ENCODE measurements at places on chromosomes 13 and 19.
A peak's percentile ranks its signal among the peaks of the same experiment; 100 is the strongest.

DNA sequence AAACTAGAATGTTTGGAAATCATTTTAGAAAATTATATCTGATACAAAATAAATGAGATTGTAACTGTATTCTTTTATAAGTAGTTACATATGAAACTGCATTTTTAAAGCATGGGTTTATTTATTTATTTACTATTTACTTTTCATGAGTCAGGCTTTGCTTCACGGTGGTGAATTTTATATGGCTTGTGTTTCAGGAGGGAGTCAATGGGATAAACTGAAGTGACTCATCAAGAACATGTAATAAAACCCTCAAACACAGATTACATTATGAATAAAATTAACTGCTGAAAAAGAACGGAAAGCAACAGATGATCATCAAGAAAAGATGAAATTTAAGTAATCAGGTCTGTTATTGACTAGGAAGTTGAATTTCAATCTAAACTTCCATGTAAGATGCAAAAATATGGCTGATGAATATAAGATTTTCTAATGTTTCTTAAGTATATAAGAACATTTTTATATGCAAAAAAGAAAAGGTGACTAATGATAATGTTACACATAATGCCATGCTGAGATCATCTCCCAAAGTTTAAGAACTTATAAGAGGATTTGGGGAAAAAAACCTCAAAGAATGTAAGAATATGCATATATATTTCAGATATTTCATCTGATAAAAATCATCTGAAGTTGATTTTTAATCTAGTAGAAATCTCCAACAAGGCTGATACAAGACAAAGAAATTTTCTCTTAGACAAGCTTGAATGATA, 383.6 kb downstream of the SLITRK1 start:
- no peak for DNase-seq

GRCh38 chr19:17553256-17553655, 2.2 kb upstream of the COLGALT1 start:
- no peak for DNase-seq

DNA sequence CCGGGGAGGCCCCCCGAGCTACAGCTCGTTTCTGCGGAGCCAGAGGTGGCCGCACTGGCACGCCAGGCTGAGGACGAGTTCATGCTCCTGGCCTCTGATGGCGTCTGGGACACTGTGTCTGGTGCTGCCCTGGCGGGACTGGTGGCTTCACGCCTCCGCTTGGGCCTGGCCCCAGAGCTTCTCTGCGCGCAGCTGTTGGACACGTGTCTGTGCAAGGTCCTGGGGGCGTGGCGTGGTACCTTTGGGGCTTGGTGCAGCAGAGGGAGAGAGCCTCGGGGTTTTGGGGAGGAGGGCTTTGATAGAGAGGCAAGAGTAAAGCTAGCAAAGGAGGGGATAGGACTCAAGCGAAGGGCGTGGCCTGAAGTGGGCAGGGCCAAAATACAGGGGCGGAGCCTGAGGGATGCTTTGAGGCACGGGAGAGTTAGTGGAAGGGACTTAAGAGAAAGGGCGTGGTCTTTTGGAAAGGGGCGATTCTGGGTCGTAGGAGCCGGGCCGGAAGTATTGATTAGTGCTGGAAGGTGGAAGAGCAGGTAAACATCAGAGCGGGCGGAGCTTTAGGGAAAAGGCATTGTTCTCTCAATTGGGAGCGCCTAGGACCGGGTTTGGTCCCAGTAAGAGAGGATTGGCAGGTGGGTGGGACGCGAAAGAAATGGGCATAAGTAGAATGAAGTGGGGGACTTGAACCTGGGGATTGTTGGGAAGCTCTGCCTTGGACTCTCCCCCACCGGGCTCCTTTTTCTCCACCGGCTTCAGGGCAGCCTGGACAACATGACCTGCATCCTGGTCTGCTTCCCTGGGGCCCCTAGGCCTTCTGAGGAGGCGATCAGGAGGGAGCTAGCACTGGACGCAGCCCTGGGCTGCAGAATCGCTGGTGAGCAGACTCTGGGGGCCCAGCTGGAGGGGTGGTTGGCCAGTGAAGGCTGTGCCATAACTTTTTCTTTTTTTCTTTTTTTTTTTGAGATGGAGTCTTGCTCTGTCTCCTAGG, 1.2 kb downstream of the PPM1N start:
- no peak for DNase-seq

DNA sequence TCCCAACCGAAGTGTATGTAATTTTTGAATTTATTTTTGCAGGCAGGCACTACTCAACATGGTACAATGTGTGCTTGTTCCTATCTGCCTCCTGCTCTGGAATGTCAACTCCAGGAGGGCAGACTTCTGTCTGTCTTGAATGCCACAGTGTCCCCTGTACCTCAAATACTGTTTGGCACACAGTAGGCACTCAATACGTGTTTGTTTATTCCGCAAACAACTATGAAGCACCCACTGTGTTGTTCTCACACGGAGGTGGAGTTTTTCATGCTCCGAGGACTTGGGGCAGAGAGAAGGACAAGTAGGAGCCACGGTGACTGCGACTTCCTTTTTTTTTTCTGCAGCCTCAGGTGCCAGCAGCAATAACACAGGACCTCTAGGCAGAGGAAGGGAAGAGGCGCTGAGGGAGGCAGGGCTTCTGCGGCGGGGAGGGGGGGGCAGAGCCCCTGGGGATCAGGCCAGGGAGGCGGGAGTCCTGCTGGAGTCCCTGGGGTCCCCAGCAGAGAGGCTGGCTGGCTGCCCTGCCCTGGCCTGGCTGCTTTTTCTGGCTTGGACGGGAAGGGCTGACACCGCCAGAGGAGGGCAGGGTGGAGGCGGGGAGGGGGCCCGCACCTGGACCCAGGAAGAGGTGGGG, 29.3 kb upstream of the TNFAIP8L1 start:
- no peak for DNase-seq

DNA sequence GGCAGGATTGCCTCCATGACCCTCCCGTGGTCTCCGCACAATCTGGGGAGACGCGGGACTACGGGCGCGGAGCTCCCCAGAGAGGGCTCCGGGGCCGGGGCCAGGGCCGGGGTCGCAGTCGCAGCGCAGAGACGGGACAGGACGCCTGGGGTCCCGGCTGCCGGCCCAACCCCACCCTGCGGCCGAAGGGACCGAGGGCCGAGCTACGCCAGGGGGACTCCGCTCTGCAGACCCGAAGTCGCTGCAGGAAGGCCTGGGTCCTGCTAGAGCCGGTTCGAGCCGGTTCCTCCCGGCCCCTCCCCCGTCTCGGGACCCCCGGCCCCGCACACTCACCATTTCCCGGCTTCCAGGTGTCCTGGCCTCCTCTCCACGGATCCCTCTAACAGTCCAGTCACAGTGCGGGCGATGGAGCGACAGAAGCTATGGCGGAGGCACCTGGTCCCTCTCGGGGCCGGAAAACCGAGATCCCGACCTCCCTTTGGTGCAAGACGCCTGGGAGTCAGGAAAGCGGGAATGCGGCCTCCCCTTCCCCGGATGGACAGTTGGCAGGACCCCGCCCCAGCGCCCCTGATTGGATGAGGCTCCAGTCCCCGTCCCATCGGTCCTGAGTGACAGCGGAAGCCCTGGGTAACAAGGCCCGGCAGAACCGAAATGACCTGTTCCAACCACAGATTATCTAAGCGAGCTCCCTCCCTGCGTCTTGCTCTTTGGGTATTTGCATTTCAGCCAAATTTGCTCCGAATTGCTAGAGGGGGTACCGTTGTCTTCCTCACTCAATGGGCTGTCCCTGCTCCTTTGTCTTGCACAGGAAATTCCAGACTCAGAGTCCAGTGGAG, at the start of gene ZNF625:
TSS of gene ZNF625 (minus strand) at position 512 of the 836 bp plus-strand sequence. CDS start at position 336, 176 bp downstream.
- DNase-seq: peak; percentile 21

DNA sequence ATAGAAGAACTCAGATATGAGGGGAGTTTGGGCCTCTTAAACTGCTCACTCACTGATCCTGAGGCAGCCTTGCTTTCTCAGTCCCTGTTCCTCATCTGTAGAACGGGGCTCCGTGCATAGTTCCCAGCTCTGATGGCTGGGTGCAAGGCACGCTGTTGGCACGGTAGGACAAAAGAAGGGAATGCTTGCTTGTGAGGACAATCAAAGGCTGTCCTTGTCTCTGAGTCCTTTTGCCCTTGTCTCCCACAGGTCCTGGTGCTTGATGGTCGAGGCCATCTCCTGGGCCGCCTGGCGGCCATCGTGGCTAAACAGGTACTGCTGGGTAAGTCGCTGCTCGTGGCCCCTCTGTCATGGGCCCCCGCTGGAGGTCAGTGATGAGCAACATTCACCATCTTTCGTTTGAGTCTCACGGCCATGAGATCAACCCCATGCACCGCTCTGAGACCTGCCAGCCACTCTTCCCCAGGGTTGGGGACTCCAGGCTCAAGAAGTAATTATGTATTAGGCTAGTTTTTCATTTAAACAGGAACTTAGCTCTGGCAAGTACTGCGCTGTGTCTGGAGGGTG, 2.3 kb downstream of the RPL13A start:
- no peak for DNase-seq

DNA sequence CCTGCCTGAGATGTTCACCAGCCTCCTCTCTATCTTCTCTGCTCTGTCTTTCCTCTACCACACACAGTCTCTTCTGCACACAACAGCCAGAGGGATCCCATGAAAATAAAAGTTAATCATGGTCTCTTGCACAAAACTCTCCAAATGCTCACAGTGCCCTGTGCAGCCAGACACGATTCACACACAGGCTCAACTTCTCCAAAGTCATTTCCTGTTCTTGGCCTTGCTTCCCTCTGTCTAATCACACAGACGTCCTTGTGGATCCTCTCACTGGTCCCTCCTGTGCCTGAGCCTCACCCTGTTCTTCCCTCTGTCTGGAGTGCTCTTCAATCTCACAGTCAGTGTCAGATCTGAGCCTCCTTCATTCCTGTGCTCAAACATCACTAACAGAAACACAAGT, 7.8 kb downstream of the SIGLEC12 start:
- no peak for DNase-seq

GRCh38 chr19:30881930-30882329, 467.3 kb downstream of the TSHZ3 start:
- no peak for DNase-seq

- DNase-seq: peak; percentile 12
Observed at GRCh38 chr19:34662919-34663318, 14.0 kb downstream of the SCGB2B2 start.
